AG09319 (cell line): ENCODE measurements at places on chromosomes 1 and 21.

GRCh38 chr1:32757213-32757895 lies 54.8 kb upstream of the SYNC start:
- no peak for DNase-seq

- DNase-seq: no peak
Observed at GRCh38 chr1:229370601-229371021, 27.8 kb upstream of the CCSAP start.

DNA sequence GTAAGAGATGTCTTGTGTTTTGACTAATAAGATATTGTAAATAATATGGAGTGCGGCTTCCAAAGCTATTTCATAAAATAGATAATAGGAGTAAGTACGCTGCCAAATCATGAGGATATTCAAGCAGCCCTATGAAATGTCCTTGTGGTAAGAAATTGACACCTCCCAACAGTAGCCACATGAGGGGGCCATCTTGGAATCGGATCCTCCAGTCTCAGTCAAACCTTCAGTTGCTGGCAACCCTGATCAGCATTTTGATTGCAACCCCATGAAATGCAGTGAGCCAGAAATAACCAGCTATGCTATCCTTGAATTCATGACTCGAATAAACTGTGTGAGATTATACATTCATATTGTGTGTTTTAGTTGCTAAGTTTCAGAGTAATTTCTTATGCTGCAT lies 212.4 kb downstream of the PLA2G4A start:
- DNase-seq: no peak

DNA sequence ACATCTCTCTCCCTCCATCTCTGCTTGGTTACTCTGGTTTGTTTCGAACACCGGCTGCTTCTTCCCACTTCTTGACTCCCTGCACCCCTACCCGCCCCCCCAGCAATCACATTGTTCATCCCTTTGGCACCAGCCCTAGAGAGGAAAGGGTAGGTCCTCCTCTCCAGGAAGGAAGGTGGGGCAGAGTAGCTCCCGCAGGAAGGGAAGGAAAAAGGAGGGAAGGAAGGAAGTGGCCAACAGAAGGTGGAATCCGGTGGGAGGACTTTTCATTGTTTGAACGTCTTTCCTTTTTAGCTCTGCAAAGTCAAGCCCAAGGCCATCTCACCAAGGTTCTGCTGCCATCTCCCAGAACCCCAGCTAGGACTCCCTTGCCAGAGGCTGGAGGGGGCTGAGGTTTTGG lies 18.0 kb downstream of the IER5 start:
- no peak for DNase-seq

GRCh38 chr1:117013309-117013858 lies 11.8 kb downstream of the CD101 start:
- DNase-seq: no peak

DNA sequence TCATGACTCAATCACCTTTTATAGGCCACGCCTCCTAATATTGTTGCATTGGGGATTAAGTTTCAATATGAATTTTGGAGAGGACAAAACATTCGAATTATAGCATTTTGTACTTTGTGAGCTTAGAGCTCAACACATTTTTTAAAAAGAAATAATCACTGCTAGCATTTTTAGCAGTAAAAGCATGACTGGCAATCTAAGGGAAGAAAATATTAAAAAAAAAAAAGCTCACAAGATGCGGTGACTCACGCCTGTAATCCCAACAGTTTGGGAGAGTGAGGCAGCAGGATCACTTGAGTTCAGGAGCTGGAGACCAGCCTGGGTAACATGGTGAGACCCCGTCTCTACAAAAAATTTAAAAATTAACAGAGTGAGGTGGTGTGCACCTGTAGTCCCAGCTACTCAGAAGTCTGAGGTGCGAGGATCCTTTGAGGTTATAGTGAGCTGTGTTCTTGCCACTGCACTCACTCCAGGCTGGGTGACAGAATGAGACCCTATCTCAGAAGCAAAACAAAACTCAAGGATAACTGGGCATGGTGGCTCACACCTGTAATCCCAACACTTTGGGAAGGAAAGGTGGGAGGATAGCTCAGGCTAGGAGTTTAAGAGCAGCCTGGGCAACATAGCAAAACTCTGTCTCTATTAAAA lies 28.8 kb upstream of the DIPK1A start:
- no peak for DNase-seq
